A549 treated with GW870086 at 1 μM for 4 hours (cell line): ENCODE measurements at places on chromosomes 11 and 22. TPM values are rescaled to one million over a fixed set of nuclear protein-coding genes. Genes with fewer than 3 reads are reported as not detected.

Gene NLRP10
- total RNA-seq: not detected in 5 replicates

Gene RIC3
- 1.4 to 3.2 TPM (median 2.1 TPM) in 5 replicates for total RNA-seq

Gene DDI1
- not detected in 5 replicates for total RNA-seq

Gene POU2F3
- not detected in 5 replicates for total RNA-seq

Gene OR51I1
- total RNA-seq: not detected in 5 replicates

Gene PTPN5
- 0.17 TPM in 1 of 5 replicates, not detected in the others for total RNA-seq

Gene SLC7A4
- total RNA-seq: not detected in 5 replicates

Gene FAM227A
- 0.49 to 1.2 TPM (median 0.68 TPM) in 5 replicates for total RNA-seq
